ENCODE measurements at places on chromosomes 6 and 20.

- DNase-seq = no peak
These were observed 71.5 kb downstream of the LYRM2 start for GRCh38 chr6:89566930-89567629.

DNA sequence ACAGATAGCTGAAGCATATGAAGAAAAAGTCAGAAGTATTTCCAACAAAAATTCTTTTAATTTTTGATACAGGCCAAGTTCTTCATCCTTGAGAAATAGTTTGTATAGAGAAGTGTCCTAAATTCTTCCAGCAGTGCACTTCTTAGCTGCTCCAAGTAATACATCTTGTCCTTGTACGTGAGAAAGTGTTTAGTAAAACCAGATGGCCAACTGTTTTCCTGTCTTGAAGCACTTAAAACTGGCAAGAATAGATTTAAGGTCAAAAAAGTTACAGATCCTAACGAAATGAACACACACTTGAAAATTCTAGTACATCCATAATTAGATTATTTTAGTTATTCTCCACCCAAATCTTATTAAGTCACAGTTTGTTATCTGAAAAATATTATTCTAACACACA, 52.2 kb upstream of the HSF2 start:
- DNase-seq = no peak

DNA sequence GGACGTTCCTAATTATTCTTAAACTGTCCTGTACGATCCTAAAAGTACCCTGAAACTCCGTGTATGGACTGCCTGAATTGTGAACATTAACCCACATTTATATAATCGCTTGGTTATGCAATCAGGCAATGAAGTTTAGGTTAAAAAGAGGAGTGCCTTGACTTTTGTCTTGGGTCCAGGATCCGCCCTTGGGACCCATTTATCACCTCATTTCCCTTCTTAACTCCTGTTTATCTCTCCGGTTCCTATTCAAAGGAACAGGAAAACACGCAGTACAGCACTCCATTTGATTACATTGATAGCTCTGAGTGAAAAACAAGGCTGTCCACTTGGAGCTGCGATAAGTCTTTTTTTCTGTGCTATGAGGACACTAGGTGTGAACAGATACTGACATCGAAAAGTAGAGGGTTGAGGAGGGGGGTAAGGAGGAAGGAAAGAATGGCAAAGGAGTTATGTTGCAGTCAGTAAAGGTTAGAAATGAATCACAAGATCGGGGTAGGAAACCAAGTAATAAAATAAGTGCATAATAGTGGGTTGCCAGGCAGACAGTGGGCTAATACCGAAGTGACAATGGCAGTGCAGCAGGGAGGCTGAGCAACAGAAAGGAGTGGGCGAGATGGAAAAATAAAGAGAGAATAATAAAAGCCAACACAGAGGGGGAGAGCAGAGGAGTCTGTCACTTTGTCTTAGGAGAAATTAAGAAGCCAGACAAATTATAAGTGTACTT, 15.9 kb upstream of the PCK1 start:
- no peak for DNase-seq

- DNase-seq = no peak
These were observed 294.3 kb upstream of the BMP2 start for GRCh38 chr20:6473197-6473596.

DNA sequence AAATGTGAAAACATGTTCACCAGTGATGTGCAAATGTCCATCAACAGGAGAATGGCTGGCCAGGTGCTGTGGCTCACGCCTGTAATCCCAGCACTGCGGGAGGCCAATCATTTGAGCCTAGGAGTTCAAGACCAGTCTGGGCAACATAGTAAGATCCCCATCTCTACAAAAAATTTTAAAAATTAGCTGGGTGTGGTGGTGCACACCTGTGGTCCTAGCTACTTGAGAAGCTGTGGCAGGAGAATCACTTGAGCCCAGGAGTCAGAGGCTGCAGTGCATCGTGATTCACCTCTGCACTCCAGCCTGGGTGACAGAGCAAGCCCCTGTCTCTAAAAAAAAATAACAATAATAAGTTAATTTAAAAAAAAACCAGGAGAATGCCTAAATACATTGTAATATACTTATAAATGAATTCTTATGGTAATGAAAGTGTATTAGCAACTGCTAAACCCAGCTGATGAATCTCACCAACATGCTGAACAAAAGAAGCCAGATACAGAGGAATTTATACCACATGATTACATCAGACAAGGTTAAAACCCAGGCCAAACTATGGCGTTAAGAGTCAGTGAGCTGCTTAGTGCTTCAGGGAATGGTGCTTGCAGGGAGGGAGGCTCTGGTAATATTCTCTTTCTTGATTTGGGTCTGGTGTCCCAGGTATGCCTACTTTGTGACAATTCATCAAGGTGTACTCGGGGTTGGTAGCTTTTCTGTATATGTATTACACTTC, 36.4 kb downstream of the RPP40 start:
- DNase-seq = no peak

DNA sequence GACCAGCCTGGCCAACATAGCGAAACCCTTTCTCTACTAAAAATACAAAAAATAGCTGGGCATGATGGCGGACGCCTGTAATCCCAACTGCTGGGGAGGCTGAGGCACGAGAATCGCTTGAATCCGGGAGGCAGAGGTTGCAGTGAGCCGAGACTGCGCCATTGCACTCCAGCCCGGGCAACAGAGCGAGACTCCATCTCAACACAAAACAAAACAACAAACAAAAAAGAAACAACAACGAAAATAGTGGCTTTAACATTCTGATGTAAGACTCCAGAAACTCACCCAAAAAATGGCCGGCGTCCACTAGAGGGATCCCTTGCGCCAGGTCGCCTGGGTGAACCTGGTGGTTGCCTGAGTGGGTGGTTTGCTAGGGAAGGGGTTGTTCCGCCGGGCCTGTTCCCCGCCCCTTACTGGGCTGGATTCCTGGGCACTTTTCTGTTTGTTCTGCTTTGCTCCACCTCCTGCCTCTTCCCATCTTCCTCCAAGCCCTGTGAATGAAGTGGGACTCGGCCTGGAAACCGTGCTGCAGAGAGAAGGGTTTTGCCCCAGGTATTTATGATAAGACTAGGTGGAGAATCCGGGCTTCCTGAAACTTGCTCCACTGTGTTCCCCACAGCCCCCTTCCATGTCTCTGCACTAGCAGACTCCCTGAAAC, 1.5 kb downstream of the PABPC1L start:
- no peak for DNase-seq

DNA sequence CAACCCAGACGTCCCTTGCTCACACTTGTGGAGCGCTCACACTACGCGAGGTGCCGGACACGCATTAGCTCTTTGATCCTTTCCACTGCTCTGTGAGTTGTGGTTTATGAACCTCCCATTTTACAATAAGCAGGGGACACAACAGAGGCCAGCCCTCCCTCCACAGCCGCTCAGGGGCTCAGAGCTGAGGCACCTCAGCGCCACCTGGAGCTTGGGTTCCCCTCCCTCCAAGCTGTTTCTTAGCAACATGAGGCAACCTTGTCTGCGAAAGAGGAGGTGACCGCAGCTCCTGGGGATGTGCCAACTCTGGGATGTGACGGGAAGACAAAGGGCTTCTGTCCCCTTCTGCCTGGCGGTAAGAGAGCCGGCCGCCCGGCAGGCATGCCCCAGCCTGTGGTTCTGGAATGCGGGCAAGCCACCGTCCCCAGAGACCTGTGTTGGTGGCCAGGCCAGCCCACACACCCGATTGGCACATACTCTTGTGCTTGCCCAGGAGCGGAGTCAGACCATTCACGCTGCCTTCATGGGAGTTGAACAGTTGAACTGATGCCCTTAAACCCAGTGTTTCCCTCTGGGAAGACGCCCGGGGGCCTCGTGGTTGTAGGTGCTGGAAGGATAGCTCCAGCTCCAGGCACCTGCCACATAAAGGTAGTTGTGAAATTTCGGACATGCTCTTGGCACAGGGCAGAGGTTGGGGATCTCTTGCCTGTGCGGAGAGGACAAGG, 44.5 kb downstream of the RBM38 start:
- peak; percentile 90 for DNase-seq

GRCh38 chr20:51488331-51488730, 54.2 kb downstream of the NFATC2 start:
- DNase-seq = no peak

GRCh38 chr6:169380493-169380892, 126.8 kb upstream of the THBS2 start:
- DNase-seq = no peak

- DNase-seq = no peak
These were observed 127.2 kb upstream of the ECI2 start for GRCh38 chr6:4262526-4262925.

DNA sequence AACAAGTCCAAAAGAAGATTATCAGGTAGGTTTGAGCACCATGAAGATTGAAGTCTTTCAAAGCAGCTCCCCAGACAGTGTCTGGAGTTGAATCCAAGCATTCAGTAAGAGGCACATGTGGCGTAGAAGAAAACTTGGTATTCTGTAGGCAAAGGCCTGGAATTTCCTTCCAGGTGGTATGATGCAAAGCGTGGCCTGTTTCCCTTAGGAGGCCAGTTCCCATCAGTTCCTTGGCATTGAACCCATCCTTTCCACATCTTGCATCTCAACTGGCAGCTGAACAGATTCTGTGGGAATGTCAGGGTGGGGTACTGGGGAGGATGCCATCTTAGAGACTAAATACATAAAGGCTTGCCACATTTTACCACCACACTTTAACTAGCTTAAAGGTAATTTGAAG, 516.0 kb downstream of the BTBD3 start:
- DNase-seq = no peak

DNA sequence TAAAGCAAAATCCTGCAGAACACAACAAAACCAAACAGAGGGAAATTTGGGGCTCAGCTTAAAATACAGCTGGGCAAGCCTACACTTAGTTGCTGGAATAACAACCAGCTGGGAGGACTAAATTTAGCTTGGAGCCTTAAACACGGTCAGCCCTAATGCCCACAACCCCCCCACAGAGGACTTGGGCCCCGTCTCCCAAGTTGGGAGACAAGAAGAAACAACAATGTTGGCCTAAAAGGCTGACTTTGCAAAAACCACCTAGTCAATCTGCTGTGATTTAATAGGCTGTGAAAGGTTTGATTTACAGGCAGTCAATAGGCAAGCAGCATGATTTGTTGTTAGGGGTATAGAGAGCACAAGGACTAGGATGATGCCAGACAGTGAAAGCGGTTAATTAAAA, 40.3 kb upstream of the ARMC2 start:
- no peak for DNase-seq

- DNase-seq = no peak
These were observed 2.6 kb downstream of the SKIC2 start for GRCh38 chr6:31961616-31962015.

DNA sequence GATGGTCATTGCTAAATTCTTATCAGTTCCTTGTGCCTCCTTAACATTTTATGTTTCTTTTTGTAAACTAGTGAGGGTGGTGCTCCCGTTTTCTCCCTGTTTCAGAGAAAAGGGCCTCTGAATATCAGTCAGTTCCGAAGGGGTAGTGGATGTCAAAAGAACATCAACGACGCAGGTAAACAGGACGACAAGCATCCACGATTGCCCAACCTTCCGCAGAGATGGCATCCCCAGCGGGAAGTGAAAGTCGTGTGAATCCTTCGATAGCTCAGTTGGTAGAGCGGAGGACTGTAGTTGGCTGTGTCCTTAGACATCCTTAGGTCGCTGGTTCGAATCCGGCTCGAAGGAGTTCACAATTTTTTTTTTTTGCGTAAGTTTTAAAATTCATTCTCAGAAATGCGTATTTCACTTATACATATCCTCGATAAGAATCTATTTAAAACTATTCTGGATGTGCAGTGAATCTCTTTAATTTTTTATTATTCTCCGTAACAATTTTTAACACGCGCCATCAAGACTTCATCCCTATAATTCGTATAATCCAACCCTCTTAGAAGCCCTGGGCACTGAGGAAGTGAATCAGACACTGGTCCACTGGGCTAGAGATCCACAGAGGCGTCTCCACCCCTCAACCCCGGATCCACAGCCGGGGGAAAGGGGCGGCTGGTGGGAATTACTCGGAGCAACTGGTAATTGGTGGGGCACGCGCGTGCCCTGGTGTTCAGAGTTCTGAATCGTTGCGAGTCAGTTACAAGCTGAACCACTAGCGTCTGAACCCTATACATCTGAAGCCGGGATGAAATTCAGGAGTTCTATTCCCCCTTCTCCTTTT, 27.9 kb upstream of the ABT1 start:
- DNase-seq = peak; percentile 96

GRCh38 chr6:39446909-39447308, 124.4 kb upstream of the KCNK16 start:
- no peak for DNase-seq

- DNase-seq = no peak
These were observed 70.6 kb downstream of the SGK1 start for GRCh38 chr6:134247231-134247833.

DNA sequence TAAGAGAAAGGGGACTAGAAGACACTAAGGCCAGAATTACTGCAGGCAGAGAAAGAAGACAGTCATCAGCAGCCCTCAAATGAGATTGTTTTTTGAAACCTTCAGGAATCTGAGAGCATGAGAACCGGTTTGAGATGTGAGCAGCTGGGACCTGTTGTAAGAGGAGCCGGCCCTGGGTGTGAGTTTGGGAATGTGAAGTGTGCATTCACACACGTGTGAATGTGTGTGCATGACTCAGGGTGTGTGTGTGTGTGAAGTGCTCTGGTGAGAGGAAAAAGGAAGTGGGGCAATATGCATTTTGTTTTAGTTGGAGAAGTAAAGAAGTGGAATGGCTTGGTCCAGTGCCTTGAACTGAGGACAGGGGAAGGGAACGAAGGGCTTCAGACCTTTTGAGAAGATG, 4.3 kb downstream of the SCUBE3 start:
- DNase-seq = no peak

GRCh38 chr20:2084703-2085102, 16.9 kb upstream of the STK35 start:
- DNase-seq = no peak

DNA sequence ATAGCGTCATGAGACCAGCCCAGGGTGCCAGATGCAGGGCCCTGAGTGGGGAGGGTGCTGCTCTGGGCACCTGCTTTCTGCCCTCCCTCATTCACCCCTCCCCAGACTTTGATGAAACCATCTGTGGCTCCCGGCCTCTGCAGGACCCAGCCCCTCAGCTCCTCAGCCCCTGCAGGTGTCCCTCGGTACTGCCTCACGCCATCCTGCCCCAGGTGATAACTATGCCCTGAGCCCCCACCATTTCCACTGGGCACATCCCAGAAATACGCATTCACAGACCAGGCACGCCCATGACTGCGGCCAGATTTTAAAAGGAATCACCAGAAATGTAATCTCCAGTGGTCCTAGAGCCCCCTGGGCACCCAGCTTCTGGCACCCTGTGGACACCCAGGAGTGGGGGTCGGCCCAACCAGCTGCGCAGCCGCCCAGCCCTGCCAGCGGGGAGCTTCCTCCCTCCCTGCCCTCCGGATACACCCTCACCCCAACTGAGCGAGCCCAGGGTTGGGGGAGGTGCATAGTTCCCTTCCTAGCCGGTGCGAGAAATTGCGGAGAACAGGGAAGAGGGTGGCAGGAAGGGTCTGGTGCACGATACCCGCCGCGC, 615 bp upstream of the NTSR1 start:
- no peak for DNase-seq
